ENCODE measurements at places on chromosomes 1 and 21.

DNA sequence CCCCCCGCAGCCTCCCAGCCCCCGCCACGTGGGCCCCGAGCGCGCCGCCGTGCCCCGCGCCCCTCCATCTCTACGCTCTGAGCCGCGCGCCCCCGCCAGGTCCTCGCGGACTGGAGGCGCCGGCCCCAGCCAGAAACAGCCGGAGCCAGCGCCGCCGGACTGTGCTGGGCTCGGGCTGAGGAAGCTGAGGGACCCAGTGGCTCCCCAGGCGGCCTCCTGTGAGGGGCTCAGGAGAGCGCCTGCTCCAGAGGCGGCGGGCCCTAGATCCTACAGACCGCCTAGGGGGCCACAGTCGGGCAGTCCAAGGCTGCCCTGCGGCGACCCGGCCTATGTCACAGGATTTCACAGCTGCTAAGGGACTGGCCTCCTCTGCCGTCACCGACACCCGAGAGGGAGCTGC is 82.1 kb downstream of the NENF start:
- DNase-seq: no peak

DNA sequence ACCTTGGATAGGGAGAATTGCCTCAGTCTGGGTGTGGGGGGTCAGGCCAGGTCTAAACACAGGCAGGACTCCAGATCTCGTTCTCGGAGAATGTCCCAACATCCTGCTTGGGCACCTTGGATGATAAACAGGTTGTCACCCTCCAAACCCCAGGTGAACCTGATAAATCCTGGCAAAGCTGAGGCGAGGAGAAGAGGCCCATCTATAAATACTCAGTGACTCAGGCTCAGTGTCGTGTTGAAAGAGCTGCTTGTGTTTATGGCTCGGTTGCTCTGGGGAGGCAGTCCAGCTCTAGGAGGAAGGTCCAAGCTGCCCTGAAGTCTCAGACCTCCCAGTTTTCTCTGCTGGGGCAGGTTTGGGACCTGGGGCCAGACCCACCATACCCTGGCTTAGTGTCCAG is 15.8 kb upstream of the TRIM63 start:
- no peak for DNase-seq

- no peak for DNase-seq
Observed at GRCh38 chr1:112528076-112528475, 19.3 kb downstream of the WNT2B start.

DNA sequence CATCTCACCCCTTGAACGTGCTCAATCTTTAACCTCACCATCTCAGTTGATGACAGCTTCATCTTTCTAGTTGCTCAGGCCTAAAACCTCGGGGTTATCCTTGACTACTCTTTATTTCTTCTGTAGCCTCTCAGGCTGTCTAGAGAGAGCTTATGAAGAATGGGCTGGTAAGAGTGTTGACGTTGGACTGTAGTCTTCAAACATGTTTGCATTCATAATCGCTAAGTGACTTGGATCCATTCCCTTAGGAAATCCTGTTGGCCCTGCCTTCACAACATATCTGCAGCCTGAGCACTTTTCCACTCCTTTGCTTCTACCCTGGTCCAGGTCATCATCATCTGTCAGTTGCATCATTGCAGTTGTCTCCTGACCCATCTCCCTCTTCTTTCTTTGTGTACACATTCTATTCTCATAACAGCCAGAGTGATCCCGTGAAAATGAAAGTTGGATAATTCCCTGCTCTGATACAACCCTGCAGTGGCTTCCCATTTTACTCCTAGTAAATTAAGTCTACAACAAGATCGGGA is 10.5 kb downstream of the UCK2 start:
- no peak for DNase-seq

- no peak for DNase-seq
Observed at GRCh38 chr1:168771104-168771630, 42.2 kb upstream of the DPT start.

- DNase-seq: no peak
Observed at GRCh38 chr21:33668180-33668579, 25.9 kb downstream of the ITSN1 start.

- no peak for DNase-seq
Observed at GRCh38 chr1:236063919-236064673, 794 bp downstream of the NID1 start.

DNA sequence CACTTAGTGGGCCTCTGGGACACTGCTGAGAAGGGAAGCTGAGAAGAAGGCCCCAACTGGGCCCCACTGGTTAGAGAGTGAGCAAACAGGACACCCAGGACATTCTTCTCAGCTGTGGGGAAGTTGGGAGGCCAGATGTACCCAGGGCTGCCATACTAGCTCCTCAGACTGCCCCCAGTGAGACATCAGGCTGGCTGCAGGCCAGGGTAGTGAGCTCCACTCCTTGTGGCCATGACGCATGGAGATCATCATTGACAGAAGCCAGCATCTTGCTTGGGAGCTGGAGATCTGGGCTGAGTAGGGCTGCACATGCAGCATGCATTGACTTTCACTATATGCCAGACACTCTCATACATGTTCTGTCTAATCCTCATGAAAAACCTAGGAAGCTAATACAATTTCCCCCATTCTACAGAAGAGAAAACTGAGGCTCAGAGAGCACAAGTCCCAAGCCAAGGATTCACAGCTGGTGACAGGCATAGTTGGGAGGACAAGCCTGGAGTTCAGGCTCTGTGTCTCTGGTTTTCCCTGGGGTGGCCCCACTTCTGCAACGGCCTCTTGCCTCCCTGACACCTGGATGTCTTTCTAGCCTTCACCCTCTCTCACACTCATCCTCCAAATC is 24.1 kb upstream of the MYCL start:
- DNase-seq: no peak

GRCh38 chr21:34517039-34517438 is 5.0 kb upstream of the KCNE1 start:
- DNase-seq: no peak

DNA sequence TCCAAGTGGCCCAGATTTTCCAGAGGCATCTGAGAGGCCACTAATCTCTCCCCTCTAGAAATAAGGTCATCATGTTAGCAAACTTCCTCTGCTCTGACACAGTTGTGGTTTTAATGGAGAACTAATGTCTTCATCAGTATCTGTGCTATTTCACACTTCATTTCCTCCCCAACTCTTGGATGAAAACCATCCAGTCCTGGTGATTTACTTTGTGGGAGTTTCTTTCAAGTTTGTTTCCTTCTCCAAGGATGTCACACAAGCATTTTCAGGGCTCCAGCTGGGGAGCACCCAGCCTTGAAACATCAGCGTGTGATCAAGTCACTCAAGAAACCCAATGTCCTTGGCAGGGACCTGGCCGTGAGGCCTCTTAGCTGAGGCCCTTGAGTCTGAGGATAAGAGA is 38.8 kb downstream of the TBX15 start:
- DNase-seq: no peak

- no peak for DNase-seq
Observed at GRCh38 chr1:107919953-107920352, 45.0 kb downstream of the VAV3 start.
